ENCODE measurements at places on chromosomes 5 and 9. TPM values are rescaled to one million over a fixed set of nuclear protein-coding genes. Genes with fewer than 3 reads are reported as not detected.

Gene IL9
- not detected for total RNA-seq

Gene PDE6A
- 0.42 TPM for total RNA-seq

Gene THBS4
- total RNA-seq: 0.14 TPM

Gene ENHO
- total RNA-seq: 1.2 TPM

Gene CCNI2
- not detected for total RNA-seq

Gene ROR2
- total RNA-seq: 1.6 TPM

Gene RETREG1
- total RNA-seq: 3.3 TPM

Gene BNC2
- 4.1 TPM for total RNA-seq

Gene PCDHA9
- not detected for total RNA-seq

Gene PCA3
- not detected for total RNA-seq

Gene CTXN3
- not detected for total RNA-seq
